ENCODE measurements at places on chromosomes 13 and 19.

DNA sequence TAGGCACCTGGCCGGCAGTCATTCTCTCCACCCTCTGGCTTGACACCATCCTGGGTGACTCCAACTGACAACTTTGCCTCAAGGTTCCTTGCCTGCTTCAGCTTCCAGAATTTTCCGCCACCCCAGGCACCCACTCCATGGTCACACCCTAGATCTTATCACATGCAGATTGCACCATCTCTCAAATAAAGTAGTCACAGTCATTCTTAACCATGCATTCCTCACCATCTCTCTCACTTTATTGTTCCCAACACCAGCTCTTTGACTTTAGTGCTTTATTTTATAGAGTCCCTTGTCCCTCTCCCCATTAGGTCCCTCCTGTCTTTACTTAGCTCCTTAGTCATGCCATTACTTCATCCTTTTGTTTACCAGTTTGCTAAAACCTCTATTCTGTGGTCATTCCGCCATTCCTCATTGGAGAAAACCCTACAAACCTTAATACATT is 351.7 kb downstream of the SPRY2 start:
- no peak for DNase-seq

GRCh38 chr13:20798027-20798426 is 24.3 kb upstream of the EEF1AKMT1 start:
- no peak for DNase-seq

DNA sequence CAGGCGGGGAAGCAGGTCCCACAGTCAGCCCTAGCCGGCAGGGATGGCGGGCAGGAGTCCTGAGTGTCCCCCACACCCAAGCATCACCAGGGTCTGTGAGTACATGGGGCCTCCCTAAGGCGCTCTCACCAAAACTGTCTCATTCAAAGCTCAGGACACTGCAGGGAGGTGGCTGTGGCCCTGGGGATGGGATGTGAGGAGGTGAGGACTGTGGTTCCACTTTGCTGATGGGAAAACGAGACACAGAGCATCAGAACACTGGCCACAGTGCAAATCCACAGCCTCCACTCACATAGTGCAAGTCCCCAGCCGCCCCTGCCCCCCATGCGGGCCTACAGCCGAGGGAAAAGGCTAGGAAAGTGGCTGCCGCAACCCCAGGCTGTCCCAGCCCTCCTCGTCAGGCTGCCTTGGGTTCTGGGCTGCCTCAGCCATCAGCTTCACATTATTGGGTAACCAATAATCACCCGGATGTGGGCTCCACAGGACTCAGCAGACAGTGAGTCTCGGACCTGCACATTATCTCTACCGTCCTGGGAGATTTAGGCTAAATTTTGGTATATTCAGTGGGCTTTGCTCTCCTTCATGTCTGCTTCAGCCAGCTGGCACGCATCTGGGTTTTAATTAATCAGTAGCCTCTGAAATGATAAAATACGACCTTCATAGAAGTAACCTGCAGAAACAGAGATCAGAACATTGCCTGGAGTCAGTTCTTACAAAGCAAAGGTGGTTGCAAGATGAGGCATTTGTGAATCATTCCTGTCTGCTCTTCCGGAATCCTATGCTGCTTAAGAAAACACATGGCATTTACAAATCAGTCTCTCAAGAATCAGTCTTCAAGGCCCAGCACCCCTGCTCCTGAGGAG is 77.0 kb downstream of the SOX1 start:
- DNase-seq = no peak

- DNase-seq = no peak
Measured at GRCh38 chr13:45362939-45363338, 22.0 kb upstream of the TPT1 start.

- DNase-seq = no peak
Measured at GRCh38 chr13:46542833-46543232, 10.1 kb upstream of the LRCH1 start.

DNA sequence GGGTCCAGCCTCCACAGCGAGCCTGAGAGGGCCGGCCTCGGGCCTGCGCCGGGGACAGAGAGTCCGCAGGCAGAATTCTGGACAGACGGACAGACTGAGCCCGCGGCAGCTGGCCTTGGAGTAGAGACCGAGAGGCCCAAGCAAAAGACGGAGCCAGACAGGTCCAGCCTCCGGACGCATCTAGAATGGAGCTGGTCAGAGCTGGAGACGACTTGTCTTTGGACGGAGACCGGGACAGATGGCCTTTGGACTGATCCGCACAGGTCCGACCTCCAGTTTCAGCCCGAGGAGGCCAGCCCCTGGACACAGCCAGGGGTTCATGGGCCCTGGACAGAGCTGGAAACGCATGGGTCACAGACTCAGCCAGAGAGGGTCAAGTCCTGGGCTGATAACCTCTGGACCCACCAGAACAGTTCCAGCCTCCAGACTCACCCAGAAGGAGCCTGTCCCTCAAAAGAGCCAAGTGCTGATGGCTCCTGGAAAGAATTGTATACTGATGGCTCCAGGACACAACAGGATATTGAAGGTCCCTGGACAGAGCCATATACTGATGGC is 490 bp downstream of the ITPKC start:
- DNase-seq = no peak

DNA sequence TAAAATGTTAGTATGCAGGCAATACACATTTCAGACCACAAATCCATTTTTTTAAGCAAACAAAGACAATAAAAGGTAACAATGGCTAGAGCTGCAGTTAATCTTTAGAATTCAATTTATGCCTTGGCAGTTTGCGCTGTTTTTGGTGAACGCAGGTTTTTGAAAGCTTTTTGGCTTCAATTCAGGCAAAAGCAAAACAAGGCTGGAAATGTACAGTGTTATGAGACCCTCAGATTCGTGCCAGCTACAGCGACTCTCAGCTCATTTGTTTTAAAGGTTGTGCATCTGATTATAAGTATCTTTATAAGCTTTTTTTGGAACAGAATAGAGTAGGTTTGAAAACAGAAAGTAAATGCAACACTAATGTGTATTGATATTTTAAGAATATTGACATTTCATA is 63.6 kb upstream of the SOX1 start:
- no peak for DNase-seq

- no peak for DNase-seq
Measured at GRCh38 chr19:52148256-52148655, 8.5 kb upstream of the ZNF616 start.

DNA sequence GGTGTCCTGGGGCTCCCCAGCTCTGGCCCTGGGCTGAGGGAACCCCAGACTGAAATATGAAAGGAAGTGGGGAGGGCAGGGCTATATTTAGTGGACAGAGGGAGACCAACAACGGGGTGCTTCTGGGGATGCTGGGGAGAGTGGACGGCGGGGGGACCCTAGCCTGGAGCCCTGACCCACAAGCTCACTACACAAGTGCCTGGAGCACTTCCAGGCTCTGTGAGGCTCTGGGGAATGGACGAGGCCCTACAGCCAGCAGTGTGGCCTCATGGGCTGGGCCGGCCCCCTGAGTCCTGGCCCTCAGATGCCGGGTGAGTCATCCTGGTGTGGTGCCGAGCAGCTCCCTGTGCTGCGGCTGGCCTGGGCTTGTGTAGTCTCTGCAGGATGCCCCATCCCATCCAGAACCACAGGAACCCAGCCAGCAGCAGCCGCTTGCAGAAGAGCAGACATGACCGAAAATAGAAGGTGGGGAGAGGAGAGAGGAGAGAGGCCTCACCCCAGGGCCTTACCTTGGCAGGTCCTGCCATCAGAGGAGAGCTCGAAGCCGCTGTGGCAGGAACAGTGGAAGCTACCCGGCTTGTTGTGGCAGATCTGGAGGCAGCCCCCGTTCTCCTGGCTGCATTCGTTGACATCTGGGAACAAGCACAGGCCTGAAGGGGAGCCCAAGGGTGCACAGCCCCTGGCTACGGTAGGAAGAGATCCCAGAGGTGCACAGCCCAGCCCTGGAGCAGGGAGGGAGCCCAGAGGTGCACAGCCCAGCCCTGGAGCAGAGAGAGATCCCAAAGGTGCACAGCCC is 26.1 kb downstream of the GAS6 start:
- DNase-seq = peak; percentile 67

DNA sequence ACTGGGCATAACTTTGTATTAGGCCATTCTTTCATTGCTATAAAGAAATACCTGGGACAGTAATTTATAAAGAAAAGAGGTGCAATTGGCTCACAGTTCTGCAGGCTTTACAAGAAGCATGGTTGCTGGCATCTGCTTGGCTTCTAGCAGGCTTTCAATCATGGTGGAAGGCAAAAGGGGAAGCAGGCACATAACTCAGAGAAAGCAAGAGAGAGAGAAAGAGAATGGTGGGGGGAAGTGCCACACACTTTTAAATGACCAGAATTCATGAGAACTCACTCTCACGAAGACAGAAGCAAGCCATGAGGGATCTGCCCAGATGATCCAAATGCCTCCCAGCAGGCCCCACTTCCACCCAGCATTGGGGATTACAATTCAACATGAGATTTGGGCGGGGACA is 179.7 kb downstream of the SPRY2 start:
- DNase-seq = no peak

DNA sequence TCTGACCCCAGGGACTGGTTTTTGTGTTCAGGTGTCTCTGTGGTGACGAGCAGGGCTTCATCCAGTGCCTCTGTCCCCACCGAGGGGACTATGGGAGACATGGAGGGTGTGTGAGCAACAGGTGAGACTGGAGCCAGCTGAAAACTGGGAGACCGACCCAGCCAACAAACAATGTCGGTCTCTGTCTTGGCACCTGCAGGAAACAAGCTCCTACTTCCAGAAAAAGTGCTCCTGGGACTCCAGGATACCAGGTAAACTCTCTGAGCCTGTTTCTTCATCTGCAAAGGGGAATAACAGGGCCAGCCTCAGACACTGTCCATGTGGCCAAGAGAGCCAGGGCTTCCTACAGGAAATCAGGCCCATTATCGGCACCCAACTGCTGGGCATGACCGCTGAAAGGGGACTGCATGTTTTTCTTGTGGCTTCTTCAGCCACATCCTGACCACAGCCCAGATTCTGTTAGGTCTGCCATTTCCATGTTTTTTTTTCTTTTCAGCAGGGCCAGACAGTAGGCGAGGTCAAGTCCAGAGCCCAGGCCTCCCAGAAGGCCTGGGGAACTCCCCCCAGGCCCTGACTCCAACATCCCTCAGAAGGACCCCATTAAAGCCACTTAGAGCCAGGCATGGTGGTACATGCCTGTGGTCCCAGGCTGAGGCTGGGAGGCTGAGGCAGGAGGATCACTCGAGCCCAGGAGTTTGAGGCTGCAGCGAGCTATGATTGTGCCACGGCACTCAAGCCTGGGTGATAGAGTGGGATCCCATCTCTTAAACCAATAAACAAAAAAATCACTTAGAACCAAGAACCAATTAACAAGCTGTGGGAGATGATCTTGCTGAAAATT is 836 bp upstream of the BST2 start:
- DNase-seq = no peak

DNA sequence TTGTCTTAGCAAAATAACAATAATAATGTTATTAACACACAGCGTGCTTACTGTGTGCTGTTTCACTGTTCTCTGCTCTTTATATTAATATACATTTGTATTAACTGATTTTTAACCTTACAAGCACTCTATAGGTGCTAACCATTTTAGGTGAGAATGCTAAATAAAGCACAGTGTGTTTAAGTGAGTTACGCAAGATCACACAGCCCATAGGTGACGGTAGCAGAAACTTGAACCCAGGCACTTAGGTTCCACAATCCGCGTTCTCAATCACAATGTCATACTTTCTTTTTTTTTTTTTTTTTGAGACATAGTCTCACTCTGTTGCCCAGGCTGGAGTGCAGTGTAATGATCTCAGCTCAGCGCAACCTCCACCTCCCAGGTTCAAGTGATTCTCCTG is 5.8 kb downstream of the ZNF30 start:
- no peak for DNase-seq

- DNase-seq = no peak
Measured at GRCh38 chr13:100552755-100553154, 35.8 kb downstream of the GGACT start.

GRCh38 chr13:73341748-73342147 is 282.9 kb downstream of the KLF5 start:
- peak; percentile 62 for DNase-seq

DNA sequence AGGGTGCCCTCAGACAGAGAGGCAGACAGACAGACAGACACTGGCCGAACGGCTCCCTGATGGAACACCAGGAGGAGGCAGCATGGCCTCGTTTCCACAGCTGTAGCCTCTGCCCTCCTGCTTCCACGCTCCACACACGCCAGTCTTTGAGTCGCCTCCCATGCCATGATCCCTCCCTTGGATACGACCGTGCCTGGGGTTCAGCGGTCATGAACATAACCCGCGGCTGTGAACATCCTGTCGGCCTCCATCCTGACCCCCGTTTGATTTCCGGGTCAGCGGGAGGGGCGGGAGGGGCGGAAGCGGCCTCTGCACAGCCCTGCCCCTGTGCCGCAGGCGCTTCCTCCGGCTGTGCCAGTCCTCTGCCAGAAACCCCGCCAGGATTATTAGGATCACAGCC is 23.4 kb downstream of the GP6 start:
- no peak for DNase-seq

DNA sequence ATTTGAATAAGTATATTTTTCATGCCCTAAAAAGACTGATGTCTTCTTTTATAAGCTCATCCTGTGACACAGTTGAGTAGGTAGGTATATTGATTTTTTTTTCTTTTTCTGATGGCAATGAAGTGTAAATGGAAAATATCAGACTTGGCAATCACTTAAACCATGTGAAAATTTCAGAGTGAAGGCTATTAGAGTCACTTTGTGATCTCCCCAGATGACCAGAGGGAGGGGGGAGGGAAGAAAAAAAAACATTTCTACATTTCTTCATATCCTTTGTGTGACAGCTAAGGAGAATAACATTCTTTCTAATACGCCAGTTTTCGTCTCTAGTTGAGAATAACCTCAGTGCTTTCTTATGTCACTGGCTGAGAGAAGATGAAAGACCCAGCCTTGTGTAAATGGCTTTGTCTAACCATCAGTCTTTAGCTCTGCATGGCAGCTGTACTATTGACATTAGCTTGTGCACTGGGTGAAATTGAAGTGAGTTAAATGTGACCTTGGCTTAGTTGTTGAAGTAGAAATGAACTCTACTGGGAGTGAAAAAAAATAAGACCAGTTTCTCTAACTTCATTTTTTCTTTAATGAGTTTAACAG is 332.1 kb upstream of the DACH1 start:
- no peak for DNase-seq

- DNase-seq = no peak
Measured at GRCh38 chr19:34124828-34125227, 47.5 kb upstream of the LSM14A start.

DNA sequence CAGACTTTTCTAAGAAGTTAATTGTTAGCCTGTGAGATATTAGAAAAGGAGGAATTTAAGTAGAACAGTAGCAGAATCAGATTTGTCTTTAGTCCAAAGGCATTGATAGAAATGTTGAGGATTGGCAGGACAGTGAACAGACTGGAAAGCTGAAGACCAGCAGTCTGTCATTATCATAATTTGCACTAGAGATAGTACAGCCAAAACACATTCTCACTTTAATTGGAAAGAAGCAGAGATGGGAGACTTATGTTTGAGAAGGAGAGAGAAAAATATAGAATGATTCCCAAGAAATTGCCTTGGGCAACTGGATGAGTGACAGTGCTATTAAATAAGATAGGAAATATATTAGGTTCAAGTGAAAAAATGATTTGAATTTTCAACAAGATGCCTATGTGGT is 755.5 kb downstream of the SLITRK5 start:
- DNase-seq = no peak

GRCh38 chr13:35979361-35979951 is 151.7 kb downstream of the DCLK1 start:
- DNase-seq = peak; percentile 79
